ENCODE measurements at places on chromosomes 7 and 10.

DNA sequence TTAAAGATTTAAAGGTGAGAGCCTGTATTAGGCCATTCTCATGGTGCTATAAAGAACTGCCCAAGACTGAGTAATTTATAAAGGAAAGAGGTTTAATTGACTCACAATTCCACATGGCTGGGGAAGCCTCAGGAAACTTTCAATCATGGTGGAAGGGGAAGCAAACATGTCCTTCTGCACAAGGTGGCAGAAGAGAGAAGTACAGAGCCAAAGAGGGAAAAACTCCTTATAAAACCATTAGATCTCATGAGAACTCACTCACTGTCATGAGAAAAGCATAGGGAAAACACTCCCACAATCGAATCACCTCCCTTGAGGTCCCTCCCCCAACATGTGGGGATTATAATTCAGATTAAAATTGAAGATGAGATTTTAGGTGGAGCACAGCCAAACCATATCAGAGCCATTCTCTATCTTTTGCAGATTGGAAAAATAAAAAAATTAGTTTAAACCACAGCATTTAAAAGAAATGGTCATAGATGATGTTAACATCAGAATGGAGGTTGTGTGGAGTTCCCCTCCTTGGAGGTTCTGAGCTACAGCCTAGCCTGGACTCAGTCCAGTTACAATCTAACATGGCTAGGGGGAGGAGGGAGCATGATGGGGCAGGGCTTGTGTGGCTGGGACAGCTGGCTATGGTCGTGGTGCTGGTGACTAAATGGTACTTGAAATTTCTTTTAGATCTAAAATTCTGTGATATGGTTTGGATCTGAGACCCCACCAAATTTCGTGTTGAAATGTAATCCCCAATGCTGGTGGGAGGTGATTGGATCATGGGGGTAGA is 33.1 kb downstream of the GSTO2 start:
- DNase-seq, result no peak

GRCh38 chr10:35611750-35612149 is 6.6 kb downstream of the GJD4 start:
- no peak for DNase-seq

DNA sequence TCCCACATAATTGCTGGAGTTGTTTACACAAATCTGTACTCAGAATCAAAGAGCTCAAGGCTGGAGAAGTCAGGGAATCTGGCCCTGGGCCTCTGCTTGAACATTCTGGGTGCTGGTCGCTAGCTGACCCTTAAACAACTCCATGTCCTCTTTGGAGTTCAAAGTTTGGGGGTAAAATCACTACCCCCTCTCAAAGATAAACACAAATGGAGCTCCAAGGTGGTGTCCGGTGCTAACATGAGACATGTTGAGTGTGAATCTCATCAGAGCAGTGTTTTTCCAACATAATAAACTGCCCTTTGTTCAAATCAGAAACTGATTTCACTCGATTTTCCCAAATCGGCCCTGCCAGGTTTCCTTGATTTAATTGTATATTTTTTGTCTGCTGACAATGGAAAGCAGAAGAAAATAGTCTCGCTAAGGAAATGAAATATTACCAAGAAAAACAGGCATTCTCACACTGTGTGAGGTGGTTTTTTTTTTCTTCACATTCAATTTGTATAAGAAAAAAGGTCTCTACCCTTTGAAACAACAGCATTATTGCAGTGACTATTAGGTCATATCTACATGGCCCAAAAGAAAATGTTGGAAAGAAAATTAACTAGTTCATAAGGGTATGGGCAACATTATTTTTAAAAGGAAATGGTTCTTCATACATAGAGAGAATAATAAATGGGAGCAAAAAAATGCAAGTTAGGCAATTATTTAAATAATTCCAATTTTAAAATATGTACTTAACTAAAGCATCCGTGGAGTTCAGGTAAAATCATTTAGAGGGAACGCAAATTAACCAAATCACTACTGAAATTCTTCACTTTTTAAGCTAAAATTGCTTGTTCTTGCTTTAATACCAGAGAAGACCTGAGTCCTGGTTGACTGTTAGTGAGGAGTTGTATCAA is 56.1 kb upstream of the CAPZA2 start:
- no peak for DNase-seq

- no peak for DNase-seq
Observed at GRCh38 chr7:54543051-54543488, 895 bp downstream of the VSTM2A start.

DNA sequence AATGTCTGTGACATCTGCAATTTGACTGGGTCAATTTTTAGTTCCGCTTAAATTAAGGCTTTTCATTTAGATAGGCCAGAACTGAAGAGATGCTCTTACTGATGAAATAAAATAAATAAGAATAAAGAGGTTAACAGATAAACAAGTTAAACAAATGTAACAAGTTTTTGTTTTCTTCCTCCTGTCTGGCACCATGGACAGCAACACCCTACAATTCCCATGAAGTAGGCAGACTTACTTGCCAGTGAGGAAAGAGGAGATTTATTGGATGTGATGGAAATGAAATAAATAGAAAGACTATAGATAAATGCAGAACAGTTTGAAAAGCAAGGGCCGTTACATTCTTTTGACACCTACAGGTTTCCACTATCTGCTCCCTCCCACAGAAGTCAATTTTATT is 118.5 kb downstream of the AMPH start:
- no peak for DNase-seq

DNA sequence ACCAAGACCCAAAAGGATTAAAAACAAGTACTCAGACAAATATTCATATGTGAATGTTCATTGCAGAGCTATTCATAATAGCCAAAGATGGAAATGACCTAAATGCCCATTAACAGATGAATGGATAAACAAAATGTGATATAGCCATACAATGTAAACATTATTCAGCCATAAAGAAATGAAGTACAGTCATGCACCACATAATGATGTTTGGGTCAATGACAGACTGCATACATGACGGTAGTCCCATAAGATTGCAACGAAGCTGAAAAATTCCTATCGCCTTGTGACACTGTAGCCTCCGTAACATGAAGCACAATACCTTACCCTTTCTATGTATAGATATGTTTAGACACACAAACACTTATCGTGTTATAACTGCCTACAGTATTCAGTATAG is 97.9 kb downstream of the ABLIM1 start:
- no peak for DNase-seq

DNA sequence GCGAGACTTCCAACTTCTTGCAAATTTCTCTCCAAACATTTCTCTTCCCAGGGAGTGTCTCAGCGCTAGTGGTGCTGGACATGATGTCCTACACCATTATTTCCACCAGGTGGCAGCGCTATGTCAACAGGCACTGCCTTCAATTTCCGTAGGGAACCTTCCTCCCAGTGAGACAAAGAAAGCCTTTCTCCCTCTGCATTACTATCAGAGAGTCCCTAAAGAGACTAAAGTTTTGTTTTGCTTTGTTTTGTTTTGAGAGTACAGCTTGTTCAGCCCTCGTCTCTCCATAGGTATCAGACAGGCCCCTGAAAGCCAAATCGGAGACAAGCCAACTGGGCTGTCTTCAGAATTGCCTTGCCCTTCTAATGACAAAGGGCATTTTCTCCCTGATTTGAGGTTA is 44.2 kb upstream of the GGCT start:
- DNase-seq, result peak; percentile 27

DNA sequence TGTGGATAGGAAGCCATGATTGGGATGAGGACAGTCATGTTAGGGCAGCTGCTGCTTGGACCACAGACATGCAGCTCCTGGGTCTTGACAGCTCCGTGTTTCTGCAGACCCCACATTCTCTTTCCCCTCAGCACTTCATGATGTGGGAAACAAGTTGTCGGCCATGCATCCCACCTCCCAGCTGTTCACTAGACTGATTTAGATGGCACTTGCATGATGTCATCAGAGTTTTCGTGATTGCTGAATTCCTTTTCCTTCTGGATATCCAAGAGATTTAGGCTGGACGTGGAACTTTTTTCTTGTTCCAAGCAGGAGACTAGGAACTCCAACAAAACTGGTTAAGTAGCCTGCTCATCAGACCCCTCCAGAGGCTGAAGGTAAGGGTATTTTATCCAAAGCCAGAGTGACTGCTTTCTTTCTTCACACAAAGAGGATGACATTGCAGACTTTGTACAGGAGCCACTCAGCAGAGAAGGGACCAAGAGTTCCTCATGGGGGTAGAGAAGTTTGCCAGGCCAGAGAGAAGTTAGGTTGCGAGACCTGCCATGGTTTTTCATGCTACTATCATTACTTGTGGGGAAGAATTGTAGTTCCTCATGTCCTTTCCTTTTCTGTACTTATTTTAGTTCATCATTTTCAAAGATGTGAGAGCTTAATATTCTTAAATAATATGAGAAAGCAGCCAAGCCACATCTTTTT is 117.7 kb upstream of the GJD4 start:
- no peak for DNase-seq

- DNase-seq, result no peak
Observed at GRCh38 chr7:142855756-142856564, 1.1 kb downstream of the EPHB6 start.

DNA sequence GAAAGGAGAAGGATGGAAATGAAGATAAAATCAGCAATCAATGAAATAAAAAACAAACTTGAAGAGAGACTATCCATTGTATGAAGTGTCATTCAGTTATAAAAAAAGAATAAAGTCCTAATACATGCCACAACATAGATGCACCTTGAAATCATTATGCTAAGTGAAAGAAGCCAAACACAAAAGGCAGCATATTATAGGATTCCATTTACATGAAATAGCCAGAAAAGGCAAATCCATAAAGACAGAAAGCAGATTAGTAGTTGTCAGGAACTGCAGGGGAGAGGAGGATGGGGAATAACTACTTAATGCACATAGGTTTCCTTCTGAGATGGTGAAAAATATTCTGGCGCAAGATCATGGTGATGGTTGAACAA is 6.6 kb upstream of the PON1 start:
- no peak for DNase-seq

DNA sequence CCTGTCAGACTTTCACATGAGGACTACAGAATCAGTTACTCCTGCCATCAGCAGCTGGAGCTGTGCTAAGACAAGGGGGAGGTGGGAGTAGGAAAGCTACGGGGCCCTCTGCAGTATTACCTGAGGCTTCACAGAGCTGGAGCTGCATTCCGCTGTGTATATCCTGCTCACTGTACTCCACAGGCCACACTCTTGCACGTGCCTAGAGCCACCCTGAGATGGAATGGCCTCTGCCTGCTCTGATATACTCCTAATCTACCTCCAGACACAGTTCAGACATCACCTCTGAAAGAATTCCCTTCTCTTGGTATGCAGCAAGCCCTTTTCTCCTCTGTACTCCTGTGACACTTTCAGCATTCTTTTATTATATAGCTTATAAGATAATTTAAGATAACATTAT is 34.8 kb downstream of the TRDMT1 start:
- DNase-seq, result no peak

GRCh38 chr10:70458329-70459060 is 17.0 kb upstream of the NODAL start:
- peak; percentile 61 for DNase-seq

GRCh38 chr7:101816595-101817470 is 593 bp upstream of the CUX1 start:
- DNase-seq, result peak; percentile 18

DNA sequence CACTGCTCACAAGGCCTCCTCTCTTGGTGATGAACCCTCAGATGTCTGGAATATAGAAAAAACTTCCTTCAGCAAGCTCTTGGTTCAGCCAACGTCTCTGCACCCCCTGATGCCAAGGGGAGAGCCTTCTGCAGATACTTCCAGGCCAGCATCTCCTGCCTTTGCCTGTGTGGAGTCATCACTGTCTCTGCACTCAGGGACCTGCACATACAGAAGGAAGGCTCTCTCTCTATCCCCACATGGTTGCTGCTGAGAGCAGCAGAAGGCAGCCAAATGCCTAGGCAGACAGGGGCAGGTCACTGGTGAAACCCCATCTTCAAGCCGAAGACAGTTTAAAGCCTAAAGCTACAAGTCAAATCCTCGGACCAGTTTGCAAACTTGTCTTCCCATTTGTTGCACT is 137.6 kb downstream of the WDR11 start:
- no peak for DNase-seq

GRCh38 chr7:74355091-74355490 is 65.9 kb downstream of the CLIP2 start:
- DNase-seq, result no peak

- no peak for DNase-seq
Observed at GRCh38 chr10:79492839-79493238, 19.5 kb upstream of the EIF5AL1 start.

DNA sequence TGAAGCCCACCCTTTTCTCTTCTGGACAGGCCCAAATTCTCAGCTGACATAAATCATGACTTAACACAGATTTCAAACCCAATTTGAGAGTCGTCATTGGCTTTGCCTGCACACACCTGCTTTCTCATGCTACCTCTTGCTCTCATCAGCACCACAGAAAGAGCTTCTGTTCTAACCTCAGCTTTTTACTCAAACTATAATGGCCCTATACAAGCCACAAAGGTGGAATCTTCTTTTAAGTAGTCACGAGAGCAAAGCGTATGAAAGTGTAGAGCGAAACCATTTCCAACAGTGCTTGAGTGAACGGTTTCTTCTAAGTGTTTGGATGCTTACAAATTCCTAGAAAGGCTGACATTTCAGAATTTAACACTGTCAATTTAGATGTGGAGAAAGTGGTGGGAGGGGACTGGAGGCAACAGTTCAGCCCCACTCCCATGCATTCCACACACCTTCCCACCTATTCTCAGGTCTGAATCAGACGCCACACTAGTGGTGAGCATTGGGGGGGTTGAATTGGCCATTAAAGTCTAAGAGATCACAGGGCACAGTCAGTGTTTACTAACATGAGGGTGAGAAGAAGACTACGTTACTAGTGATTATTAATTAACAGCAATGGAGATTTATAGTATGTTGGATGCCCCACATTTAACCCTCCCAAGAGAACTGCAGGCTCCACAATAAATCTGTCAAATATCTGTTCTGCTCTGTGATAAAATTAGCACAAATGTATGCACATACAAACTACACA is 114.0 kb downstream of the PRKCQ start:
- peak; percentile 57 for DNase-seq

DNA sequence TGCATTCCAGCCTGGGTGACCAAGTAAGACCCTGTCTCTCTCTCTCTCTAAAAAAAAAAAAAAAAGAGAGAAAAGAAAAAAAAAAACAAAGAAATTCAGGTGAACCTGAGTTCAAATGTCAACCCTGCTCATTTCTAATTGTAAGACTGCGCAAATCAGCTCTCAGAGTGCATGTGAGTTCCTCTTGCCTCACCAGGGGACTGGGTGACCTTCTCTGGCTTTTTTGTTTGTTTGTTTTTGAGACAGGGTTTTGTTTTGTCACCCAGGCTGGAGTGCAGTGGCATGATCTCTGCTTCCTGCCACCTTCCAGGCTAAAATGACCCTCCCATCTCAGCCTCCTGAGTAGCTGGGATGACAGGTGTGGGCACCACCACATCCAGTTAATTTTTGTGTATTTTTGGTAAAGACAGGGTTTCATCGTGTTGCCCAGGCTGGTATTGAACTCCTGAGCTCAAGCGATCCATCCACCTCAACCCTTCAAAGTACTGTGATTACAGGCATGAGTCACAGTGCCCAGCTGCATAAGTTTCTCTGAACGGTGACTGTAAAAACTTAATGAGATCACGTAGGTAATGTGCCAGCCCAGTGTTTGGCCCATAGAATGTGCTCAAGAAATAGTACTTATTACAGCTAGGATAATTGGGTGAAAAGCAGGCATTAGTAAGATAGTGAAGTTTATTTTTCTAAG is 45.3 kb upstream of the BAMBI start:
- no peak for DNase-seq

GRCh38 chr10:48187713-48188485 is 86.6 kb downstream of the FRMPD2 start:
- DNase-seq, result no peak

All from activated naive CD4-positive, alpha-beta T cell treated with Interleukin-2 at 50 U/mL for 16 hours (primary cell).